ENCODE measurements at places on chromosomes 4 and X.

DNA sequence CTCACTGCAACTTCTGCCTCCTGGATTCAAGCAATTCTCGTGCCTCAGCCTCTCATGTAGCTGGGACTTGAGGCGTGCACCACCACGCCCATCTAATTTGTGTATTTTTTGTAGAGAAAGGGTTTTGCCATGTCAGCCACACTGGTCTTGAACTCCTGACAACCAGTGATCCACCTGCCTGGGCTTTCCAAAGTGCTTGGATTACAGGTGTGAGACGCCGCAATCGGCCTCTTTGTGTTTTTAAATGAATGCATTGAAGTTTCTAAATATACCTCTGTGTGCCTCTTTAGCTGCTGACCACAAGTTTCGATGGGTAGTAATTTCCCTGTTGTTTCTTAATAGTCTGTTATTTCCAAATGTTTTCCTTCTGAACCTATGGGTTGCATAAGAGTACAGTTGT lies 765.3 kb upstream of the GRIA3 start:
- no peak for DNase-seq

GRCh38 chr4:119025420-119025819 lies 110.2 kb upstream of the MYOZ2 start:
- peak; percentile 73 for DNase-seq

DNA sequence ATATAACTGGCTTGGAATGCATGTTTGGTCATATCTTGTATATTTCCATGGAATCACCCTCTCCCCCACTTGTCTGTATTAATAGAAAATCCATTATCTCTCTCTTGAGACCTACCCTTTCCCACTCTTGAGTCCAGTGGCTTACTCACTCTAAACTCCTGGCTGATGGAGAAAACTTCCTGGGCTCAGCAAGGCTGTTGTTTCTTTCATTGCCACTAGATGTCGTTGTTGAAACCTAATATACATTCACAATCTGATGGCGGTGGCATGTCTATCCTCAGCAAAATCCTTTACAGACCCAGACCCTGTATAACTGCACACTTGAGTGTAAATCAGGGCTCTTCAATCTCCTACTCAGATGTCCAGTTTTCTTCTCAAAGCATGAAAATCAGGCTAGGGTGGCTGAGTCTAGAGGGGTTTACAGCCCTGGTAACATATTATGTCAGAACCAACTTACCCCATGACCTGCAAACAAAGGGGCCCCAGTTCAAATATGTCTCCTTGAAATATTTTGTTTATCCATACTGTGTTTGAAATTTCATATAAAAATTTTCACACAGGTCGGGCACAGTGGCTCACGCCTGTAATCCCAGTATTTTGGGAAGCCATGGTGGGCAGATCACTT lies 70.0 kb upstream of the FAM241A start:
- peak; percentile 81 for DNase-seq

- DNase-seq, result peak; percentile 7
These were observed 72.6 kb upstream of the DHX15 start for GRCh38 chr4:24656906-24657305.

DNA sequence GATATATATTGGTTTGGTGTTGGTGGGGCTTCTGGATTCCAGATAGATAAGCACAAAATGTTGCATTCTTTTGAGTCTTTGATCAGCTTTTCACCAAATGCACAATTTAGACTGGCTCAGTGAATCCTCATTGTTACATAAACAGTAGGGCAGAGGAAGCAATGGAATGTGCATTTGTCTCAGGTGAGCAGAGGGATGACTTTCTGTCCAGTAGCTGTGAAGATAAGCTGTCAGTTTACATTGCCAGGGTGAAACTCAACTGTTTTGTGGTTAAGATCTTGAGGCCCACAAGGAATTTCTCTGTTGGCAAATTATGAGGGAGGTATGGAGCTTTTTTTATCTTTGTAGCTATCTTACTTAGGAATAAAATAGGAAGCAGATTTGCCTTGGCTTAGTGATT lies 168.0 kb downstream of the GALNTL6 start:
- no peak for DNase-seq

- DNase-seq, result no peak
These were observed 88.5 kb downstream of the DCUN1D4 start for GRCh38 chr4:51931461-51931860.

GRCh38 chrX:6640727-6641126 lies 105.8 kb upstream of the VCX3A start:
- DNase-seq, result no peak

- peak; percentile 4 for DNase-seq
These were observed 93.2 kb upstream of the MAPK10 start for GRCh38 chr4:86452924-86453531.

DNA sequence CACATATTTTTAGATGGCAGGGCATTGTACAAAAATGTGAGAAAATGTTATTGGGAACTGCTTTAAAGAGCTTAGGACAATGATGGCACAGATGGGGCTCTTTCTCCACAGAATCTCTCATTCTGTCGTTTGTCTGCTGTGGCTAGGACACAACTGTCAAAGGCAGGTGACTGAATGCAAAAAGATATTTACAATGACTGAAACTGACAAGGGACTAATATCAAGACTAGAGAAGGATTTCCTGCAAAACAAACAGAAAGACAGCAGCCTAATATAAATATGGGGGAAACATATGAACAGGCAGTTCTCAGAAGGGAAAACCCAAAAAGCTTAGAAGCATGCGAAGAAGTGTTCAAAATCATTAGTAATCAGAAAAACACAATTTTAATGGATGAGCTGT lies 177.5 kb upstream of the AFF2 start:
- DNase-seq, result no peak
